Natural killer cell treated with Interleukin-12 subunit alpha and Interleukin-12 subunit beta and Interleukin-15 and Interleukin-18, amount 100 ng/mL, for 72 hours (primary cell): ENCODE measurements at places on chromosomes 1 and 21. TPM values are rescaled to one million over a fixed set of nuclear protein-coding genes. Genes with fewer than 3 reads are reported as not detected.

Gene CGN
- total RNA-seq, result 1.8 TPM

Gene ZNF683
- not detected for total RNA-seq

- H3K27ac ChIP-seq, result no peak overlapping the region
- no peaks in the 10 kb centered on the region for H3K27me3 ChIP-seq
- no peaks in the 10 kb centered on the region for H3K36me3 ChIP-seq
These were observed 206.7 kb upstream of the C1orf174 start for GRCh38 chr1:4106731-4107130.

DNA sequence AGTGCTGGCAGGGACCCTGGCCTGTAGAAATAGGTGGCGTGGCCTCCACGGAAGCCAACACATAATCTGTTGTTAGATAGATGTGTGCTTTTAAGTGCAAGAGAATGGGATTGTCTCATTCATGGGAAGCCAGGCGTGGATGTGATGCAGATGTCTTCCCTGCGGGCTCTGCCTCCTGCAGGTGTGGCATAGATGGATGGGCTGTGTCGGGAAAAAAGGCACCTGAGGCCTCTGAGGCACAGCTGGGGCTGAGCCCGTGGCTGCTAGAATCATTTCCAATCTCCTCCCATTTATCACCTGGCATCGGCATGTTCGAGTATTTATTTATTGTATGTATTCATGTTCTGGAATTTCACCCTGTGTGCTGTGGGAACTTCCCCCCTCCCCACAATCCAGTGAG is 353.4 kb upstream of the AJAP1 start:
- H3K4me3 ChIP-seq, result no peak overlapping the region
- no peak overlapping the region for H3K27ac ChIP-seq
- peaks cover 6% of the 10 kb centered on the region for H3K27me3 ChIP-seq
- DNase-seq, result no peak
- H3K36me3 ChIP-seq, result no peaks in the 10 kb centered on the region

DNA sequence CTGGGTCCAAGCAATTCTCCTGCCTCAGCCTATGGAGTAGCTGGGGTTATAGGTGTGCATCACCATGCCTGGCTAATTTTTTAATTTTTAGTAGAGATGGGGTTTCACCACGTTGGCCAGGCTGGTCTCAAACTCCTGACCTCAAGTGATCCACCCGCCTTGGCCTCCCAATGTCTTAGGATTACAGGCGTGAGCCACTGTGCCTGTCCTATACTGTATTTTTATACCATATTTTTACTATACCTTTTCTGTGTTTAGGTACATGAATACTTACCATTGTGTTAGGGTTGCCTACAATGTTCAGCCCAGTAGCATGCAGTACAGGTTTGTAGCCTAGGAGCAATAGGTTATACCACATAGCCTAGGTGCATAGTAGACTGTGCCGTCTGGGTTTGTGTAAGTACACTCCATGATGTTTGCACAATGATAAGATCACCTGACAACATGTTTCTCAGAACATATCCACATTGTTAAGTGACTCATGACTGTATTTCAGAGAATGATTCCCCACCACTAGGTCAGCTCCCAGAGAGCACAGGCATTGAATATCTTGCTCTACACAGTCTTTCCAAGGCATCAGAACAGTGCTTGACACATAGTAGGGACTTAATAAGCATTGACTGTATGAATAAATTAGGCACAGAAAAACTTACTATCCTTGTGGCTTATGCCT is 6.0 kb upstream of the CITED4 start:
- no peaks in the 10 kb centered on the region for H3K27me3 ChIP-seq
- peaks cover 10% of the 10 kb centered on the region for H3K4me1 ChIP-seq
- DNase-seq, result no peak
